ENCODE measurements at places on chromosomes 7 and 10.

- DNase-seq: no peak
These were observed 52.6 kb downstream of the PLEKHA8 start for GRCh38 chr7:30080818-30081217.

DNA sequence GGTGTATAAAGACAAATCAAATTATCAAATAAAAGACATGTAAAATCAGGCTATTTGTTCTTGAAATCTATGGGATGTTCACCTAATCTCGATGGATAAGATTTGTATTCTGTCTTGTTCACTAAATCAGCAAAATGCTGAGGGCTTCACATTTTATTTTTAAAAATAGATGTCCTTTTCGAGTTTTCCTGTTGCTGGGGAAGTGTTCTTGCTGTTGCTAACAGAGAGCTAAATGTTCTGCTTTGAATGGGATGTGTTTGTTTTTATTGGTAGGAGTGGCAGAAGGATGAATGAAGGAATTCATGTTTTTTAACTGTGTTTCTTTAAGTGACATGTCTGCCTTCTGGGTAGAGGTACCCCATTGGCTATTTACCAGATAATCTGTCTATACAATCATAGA, 7.3 kb upstream of the SNX13 start:
- no peak for DNase-seq

DNA sequence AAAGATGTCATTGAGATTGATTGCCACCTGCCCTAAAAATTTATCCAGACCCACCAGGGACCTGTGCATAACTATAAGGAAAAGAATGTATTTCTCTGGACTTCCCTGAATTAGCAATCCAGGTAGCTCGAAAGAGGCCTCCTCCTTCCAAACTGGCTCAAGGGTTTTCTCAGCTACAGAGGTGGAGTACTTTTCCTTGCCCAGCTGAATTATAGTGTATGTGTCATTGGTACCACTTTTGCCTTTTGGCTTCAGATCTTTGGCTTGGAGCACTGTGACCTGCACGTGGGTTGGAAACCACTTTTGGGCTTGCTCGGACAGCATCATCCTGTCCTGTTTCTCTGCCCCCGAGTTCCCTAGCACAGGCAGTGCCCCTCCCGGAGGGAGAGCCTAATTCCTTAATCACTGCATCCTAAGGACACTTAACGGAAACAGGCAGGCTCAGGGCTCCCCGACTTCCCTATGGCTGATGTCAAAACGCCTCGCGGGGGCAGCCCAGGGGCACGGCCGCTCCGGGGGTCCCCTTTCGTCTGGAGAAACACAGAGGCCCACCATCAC, 825 bp downstream of the RAB11FIP2 start:
- DNase-seq: no peak

- DNase-seq: no peak
These were observed 22.3 kb downstream of the ZNF518A start for GRCh38 chr10:96152437-96152836.

- no peak for DNase-seq
These were observed 70.1 kb downstream of the JAZF1 start for GRCh38 chr7:28110427-28111012.

- no peak for DNase-seq
These were observed 5.2 kb downstream of the MARVELD1 start for GRCh38 chr10:97718659-97719142.

GRCh38 chr10:69850440-69850839, 48.7 kb downstream of the COL13A1 start:
- no peak for DNase-seq

GRCh38 chr7:1444214-1444924, 14.9 kb downstream of the MICALL2 start:
- no peak for DNase-seq

DNA sequence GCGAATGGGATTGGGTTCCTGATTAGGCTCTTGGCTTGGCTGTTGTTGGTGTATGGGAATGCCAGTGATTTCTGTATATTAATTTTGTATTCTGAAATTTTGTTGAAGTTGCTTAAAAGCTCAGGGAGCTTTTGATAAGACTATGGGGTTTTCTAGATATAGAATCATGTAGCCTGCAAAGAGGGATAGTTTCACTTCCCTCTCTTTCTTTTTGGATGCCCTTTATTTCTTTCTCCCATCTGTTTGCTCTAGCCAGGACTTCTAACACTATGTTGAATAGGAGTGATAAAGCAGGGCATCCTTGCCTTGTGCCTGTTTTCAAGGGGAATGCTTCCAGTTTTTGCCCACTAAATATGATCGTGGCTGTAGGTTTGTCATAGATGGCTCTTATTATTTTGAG, 40.4 kb upstream of the MPP7 start:
- no peak for DNase-seq

- no peak for DNase-seq
These were observed 56.8 kb downstream of the GLRX3 start for GRCh38 chr10:130193033-130193432.

DNA sequence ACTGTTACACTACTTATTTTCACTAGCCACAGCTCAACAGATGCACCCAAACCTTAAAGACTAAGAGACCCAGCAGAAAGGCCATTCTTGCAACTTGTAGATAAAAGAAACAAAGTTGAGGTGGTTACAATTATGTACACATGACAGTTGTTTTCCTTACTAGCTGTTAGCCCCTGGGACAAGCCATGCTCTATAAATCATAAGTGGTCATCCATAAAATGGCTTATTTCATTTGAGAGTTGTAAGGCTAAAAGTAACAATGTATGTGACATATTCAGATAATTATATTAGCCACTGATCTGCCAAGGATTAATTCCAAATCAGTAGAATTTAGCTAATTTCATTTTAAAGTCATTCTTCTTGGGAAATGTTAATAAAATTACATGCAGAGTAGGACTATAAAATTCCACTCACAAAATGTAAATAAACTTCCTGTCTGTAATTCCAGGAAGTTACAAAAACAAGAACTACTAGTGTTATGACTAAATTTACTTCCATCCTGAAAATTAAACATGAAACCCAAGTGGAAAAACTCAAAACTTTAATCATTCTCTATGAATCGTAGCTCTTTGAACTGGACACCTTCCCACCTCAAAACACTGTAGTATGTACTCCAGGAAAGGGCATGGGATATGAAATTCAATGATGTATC, 13.3 kb downstream of the SLC37A3 start:
- DNase-seq: no peak

- no peak for DNase-seq
These were observed 12.7 kb upstream of the TMEM273 start for GRCh38 chr10:49200854-49201253.

GRCh38 chr7:82050792-82051191, 280.9 kb upstream of the HGF start:
- no peak for DNase-seq

- DNase-seq: no peak
These were observed 161.0 kb upstream of the FAM171A1 start for GRCh38 chr10:15531927-15532722.

- no peak for DNase-seq
These were observed 384.9 kb downstream of the PLXNA4 start for GRCh38 chr7:132191418-132191817.
